NCI-H2029 (cell line): ENCODE measurements at places on chromosomes 3 and 15.

DNA sequence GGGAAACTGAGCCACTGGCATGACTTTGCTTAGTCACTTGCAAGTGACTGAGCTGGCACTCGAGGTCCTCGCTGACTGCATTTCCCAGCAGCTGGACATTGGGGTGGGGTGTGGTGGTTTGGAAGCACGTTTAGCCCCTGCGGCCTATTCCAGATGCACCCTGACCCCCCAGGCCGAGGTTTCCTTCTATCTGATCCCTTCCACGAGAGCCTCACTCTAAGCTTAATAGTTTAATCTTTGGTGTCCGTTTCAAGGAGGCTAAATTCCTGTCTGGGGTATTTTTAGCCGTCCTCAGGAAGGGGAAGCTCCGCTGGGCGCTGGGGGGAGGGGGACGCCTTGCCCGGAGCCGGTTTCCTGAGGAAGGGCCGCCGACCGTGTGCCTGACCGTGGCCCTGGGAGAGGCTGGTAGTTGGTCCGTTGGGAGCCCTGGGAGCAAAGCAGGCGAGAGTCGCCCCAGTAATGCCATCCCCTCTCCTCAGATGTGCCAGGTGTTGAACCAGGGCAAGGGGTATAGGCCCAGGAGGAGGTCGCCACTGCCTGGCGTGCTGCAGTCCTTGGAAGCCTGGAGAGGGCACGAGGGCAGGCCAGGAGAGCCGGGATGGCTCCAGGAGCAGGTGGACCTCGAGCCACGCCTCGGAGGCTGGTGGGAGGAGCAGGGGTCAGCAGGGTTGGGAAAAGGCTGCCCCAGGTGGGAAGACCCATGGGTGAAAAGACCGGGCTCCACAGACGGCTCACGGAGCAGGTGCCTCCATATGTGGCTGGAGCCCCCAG is 37.2 kb downstream of the IDH2 start:
- no peak for DNase-seq

- no peak for DNase-seq
Measured at GRCh38 chr15:86392296-86392695, 312.6 kb downstream of the AGBL1 start.

DNA sequence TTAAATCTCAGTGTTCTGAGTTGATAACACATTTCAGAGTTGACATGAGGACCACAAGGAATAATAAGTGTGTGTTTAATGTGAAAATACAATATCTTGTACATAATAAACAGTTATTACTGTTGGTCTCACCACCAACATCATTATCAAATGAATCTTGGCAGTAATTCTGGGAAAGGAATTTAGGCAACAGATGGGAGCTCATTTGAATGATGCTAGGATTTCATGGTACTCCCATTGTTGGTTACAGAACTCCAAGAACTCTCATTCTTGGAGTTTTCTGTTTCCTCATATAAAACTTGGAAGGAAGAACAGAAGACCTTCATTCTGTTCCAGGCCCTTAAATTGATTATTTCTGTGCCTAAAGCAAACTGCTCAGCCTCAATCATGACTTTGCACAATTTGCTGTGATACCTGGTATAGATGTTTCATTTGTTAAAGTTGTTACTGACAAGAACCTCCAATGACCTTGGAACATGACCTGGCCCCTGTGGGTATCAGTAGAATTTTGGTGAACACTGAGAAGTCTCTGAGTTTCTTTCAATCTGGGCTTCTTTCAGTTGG is 385.8 kb downstream of the LPP start:
- no peak for DNase-seq

- DNase-seq, result no peak
Measured at GRCh38 chr15:39919748-39920509, at the start of gene GPR176. Gene GPR176, minus strand, starts transcription at chr15:39920266. Its CDS starts 240 bp downstream, at chr15:39920026.

- DNase-seq, result no peak
Measured at GRCh38 chr3:194160158-194160557, 24.2 kb downstream of the HES1 start.

GRCh38 chr15:41935566-41936020 is 36.8 kb downstream of the EHD4 start:
- no peak for DNase-seq

- DNase-seq, result no peak
Measured at GRCh38 chr15:63040509-63040908, 2.0 kb upstream of the TPM1 start.

GRCh38 chr3:31704591-31705179 is 172.0 kb downstream of the STT3B start:
- DNase-seq, result peak; percentile 66

- no peak for DNase-seq
Measured at GRCh38 chr3:185071287-185071800, 81.5 kb downstream of the C3orf70 start.

GRCh38 chr3:34859746-34860145 is 779.6 kb upstream of the ARPP21 start:
- DNase-seq, result no peak

DNA sequence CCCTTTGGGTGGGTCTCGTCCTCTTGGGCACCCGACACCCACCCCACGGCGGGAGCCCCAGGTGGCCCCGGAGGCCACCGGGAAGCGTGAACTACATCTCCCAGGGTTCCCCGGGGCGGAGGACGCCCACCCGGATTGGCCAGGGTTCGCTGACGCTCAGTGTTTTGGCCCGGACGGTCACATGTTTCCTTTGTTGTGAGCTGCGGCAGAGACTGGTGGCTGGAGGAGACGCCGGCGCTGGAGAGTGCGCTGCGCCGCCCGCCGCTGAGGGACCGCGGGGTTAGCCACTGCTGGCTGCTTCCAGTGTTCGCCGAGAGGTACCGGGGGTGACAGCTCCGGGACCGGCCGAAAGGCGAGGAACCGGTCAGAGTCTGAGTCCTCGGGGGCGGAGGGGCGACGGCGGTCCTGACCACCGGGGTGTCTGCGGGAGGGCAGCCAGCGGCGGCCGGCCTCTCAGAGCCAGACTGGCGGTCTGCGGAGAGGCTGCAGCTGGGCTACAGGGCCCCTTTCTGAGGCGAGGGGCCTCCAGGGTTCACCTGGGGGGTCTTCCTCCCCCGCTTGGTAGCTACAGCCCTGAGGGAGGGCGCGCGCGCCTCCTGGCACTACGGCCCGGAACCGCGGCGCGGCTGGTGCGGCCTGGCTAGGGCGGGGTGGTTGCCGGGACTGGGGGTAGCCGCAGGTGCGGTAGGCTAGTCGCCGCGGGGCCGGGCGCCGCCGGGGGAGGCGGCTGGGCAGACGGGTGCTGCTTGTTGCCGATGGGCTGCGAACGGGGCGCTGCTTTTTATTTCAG is at the start of gene KLHL24:
Gene KLHL24, plus strand, starts transcription at position 193 of the 790 bp plus-strand sequence. CDS start 14,734 bp downstream, outside the sequence.
- peak; percentile 93 for DNase-seq

DNA sequence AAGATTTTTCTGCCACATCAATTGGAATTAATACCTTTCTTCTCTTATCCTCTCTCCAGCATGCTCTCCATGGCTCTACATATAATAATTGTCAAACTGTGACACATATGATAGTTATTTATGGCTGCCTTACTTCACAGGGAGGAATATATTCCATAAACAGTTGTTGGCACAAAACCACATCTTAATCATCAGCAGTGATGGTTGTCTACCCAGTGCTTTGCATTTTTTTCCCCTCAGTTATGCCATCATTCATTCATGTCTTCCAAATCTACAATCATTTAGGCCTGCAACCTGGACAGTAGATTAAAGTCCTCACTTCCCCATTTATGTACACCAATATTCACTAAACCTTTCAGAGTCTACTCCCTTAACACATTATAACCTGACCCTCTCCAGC is 107.7 kb downstream of the THRB start:
- DNase-seq, result no peak

DNA sequence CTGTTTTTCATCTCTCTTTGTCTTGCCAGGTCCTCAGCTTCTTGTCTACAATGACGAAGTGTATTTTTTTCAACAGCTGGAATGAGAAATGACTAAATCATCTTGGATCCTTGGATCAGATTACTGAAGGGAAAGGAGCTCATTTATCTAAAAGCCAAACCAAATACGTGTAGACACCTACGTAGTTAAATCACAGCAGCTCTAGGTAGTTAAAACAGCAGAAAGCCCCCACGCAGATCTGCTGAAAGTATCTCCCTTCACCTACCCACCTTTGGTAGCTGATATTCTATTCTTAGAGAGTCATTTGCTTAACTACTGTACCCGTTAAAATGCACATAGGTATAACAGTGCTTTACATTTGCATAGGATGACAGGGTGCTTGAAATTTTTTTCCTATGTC is 105.5 kb upstream of the WNT5A start:
- no peak for DNase-seq

GRCh38 chr3:85584779-85585356 is 626.1 kb downstream of the CADM2 start:
- DNase-seq, result no peak

DNA sequence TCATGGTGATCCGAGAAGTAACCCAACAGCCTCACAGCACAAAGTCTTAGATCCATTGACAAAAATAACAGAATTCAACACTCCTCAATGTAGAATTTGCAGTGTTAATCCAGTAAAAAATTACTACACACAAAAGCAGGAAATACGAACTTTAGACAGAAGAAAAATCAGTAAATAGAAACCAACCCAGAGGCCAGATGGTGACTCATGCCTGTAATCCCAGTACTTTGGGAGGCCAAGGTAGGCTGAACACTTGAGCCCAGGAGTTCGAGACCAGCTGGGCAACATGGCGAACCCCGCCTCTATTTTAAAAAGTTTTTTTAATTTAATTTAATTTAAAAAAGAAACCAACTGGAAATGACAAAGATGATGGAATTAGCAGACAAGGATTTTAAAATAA is 36.1 kb downstream of the SELENOT start:
- DNase-seq, result no peak

DNA sequence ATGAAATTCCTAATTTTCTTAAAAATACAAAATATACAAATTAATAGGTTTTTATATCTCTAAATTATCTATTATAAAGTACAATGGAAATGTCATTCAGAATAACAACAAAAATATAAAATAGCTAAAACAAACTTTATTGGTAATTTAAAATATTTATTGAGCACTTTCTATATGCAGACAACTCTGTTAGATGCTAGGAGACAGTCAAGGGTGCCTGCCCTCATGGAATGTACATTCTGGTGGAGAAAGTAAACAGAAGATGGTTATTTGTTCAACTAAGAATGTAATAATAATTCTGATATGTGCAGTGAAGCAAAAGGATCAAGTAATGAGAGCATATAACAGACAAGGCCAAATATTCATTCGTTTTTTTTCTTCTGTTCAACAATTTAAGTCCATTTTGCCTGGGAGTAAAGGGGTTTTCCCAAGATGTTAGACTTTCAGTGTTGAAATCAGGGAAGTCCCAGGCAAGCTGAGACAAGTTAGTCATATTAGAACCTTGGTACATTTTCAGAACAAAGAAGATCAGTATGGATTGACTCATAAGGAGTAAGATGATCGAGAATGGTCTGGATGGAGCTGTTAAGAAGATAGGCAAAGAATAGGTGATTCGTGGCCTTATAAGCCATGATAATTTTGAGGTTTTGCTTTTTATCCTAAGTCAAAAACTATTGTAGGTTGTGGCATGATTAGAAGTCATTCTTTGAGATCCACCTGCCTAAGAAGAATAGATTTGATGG is 150.2 kb upstream of the MLF1 start:
- DNase-seq, result no peak

DNA sequence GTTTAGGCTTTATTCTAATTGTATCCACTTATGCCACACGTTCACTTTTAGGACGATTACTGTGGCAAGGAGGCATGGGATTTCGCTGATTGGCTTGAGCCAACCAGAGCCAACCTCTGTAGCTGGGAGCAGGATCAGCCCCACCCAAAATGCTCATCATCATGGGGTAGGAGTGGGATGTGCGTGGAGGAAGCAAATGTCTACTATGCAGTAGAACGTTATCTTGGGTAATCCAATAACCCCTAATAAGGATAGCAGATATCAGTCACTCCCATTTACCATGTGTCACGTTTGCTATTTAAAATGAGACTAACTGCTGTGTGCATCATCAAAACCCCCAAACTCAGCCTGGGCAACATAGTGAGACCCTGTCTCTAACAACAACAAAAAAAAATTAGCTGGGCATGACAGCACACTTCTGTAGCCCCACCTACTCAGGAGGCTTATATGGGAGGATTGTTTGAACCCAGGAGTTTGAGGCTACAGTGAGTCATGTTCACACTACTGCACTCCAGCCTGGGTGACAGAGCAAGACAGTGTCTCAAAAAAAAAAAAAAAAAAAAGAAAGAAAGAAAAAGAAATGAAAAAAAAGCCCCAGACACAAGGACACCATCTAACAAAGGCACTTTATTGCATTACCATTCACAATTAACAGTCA is 17.8 kb upstream of the ITGB5 start:
- no peak for DNase-seq

DNA sequence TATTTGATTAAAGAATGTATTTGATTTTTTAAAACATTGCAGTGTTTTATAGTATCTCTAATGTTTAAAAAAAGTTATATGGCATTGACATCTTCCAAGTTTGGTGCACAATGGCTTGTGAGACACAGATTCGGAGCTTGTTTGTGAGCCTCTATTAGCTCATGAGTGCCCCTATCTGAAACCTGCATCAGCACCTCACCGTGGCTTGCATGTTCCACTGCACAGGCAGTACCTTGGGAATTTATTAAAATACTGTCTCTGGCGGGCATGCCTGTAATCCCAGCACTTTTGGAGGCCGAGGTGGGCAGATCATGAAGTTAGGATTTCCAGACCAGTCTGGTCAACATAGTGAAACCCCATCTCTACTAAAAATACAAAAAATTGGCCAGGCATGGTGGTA is 6.8 kb upstream of the RTP2 start:
- DNase-seq, result no peak

DNA sequence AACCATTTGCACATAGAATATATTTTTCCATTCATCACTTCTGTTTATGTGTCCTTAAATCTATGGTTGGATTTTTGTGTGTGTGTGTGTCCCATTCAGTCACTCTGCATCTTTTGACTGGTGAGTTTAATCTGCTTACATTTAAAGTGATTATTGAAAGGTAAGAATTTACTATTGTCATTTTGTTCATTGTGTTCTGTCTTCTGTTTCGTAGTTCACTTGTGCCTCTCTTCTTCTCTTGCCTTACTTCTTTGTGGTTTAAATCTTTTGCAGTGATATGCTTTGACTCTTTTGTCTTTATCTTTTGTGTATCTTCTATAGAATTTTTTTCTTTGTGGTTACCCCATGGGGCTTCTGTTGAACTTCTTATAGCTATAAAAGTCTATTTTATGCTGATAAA is 166.3 kb upstream of the UBE3A start:
- DNase-seq, result no peak

DNA sequence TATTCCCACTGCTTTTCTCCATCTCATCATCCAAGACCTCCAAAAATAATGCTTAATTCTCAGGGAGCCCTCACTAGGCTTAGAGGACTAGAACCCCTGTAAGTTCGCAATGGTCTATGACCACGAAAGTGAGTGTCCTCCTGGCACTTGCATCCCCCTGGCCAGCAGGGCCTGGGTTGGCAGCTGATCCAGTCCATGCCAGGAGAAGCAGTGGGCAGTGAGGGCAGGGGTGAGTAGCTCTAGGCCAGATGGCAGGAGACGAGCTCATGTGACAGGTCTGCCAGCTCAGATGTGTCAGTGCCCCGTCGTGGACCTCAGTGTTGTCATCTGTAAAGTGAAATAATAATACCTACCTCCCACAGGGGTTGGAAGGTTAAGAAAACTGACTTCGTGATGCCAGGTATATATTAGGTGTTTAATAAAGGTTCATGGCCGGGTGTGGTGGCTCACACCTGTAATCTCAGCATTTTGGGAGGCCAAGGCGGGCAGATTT is 11.1 kb downstream of the GP5 start:
- DNase-seq, result no peak

GRCh38 chr3:190596349-190597285 is 82.7 kb downstream of the IL1RAP start:
- DNase-seq, result no peak

GRCh38 chr3:179015551-179016020 is 56.0 kb downstream of the ZMAT3 start:
- DNase-seq, result peak; percentile 66

GRCh38 chr3:107822308-107822707 is 268.5 kb downstream of the CD47 start:
- DNase-seq, result no peak
